Caudate nucleus (tissue), 63 donors: ENCODE measurements at places on chromosomes 6 and 20.

DNA sequence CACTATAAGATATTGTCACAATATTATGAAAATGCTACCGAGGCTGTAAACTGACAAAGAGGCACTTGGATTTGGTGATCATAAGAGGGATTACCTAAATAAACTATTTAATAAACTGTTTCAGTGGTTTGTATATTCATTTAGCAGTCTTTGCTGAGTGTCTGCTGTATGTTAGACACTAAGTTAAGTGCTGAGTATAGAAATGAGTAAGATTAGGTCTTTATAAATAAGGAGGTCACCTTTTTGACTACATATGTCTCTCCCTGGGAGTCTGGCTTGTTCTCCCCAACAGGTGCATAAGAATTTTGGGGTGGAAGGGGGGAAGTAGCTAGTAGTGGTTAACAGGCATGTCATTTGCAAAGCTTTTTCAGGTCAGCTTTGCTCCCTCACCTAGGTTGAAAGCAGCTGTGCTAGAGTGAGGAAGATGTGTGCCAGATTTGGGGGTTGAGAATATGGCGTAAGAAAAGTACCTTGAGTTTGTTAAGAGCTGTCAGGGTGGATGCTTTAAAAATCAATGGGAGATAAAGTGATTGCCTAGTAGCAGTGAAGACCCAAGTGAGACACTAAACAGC, 246.3 kb downstream of the ZFAND3 start:
- DNase-seq, result no peak

DNA sequence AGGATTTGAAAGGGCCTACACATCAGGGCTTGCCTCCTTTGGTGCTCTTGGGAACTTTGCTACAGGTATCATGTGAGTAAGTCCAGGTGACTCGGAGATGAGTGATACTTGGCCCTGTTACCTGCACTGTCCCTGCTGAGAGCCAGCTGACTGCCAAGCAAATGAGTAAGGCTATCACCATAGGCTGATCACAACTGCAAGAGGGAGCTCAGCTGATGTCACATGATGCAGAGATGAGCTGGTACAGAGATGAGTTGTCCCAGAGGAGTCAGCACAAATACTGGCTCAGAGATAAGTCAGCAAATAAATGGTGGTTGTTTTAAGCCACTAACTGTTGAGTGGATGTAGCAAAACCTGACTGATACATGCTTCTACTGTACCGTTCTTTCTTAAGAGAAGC, 41.4 kb downstream of the LAMP5 start:
- no peak for DNase-seq

- peak; percentile 6 for DNase-seq
Observed at GRCh38 chr6:5723841-5724691, 282.7 kb downstream of the NRN1 start.

GRCh38 chr6:46175976-46176375, 5.2 kb upstream of the ENPP5 start:
- no peak for DNase-seq

DNA sequence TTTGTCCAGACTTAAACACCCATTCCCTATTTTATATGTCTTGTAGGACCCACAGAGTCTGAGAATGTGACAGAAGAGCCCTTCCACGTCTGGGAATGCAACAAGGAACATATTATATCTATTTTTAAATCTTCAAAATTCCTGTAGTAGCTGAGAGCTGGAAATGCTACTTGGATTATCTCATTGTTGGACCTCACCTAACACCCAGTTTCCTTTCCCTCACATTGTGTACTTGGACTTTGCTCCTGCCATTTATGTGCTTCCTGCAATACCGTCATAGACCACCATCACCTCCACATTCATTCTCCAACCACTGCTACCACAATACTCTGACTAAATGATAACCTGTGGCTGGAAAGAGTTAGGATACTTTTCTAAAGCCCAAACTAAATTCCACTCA, 335.4 kb downstream of the COL12A1 start:
- DNase-seq, result no peak

DNA sequence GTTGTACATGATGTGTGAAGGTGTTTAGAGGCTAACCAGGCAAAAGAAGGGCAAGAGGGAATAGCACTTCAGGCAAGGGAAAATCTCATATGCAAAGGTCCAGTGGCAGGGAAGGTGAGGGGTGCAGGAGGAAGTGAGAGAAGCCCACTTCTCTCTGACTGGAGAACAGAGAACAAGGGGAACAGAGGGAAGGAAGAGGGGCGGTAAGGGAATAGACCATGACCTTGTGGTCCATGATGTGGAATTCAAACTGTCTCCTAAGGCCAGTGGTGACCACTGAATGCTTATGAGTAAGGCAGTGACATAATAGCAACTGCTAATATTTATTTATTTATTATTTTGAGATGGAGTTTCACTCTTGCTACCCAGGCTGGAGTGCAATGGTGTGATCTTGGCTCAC, 20.6 kb upstream of the SLC9A8 start:
- no peak for DNase-seq

GRCh38 chr6:21666201-21666691, 72.7 kb downstream of the SOX4 start:
- no peak for DNase-seq

- no peak for DNase-seq
Observed at GRCh38 chr6:83047065-83047754, 18.4 kb downstream of the UBE3D start.

GRCh38 chr20:12404941-12405340, 487.2 kb downstream of the BTBD3 start:
- DNase-seq, result no peak

- DNase-seq, result no peak
Observed at GRCh38 chr6:47804821-47805220, 23.0 kb downstream of the OPN5 start.

DNA sequence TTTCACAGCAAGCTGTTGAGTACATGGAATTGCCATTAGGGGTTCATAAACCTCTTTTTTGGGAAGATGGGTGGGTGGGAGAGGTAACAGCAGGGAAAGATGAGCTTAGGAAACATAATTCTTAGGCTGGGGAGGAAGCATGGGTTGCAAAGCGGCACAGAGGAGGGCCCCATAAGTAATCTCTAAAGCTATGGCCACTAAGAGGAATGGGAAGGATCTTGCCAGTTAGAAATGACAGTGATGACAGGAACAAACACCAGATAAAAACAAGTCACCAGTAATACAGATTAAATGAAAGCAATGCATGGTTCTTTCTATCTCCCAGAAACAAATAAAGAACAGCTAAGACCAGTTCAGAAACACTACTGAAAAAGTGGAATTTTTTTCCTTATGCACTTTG, 31.0 kb upstream of the PRELID3B start:
- DNase-seq, result no peak

DNA sequence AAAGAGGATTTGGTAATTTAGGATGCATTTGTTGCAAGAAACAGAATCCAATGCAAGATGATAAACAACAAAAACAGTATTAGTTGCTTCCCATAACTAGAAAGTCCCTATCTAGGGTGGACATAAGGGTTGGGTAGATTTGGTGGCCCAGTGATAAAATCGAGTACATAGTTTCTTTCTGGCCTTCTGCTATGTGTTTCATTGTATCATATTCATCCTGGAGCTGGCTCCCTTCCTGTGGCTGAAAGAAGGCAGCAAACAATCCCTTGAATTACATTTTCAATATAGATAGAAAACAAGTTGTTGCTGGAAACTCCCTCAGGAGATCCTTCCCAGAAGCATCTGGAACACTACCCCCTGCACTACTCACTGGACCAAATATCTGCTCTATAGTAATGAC, 135.1 kb downstream of the ID4 start:
- DNase-seq, result no peak

DNA sequence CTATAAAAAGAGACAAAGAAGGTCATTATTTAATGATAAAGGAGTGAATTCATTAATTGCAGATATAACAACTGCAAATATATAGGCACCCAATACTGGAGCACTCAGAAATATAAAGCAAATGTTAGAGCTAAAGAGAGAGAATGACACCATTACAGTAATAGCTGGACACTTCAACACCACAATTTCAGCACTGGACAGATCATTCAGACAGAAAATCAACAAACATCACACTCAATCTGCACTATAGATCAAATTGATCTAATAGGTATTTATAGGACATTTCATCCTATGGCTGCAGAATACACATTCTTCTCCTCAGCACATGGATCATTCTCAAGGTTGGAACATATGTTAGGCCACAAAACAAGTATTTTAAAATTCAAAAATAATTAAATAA, 72.7 kb downstream of the MAP7 start:
- DNase-seq, result no peak

DNA sequence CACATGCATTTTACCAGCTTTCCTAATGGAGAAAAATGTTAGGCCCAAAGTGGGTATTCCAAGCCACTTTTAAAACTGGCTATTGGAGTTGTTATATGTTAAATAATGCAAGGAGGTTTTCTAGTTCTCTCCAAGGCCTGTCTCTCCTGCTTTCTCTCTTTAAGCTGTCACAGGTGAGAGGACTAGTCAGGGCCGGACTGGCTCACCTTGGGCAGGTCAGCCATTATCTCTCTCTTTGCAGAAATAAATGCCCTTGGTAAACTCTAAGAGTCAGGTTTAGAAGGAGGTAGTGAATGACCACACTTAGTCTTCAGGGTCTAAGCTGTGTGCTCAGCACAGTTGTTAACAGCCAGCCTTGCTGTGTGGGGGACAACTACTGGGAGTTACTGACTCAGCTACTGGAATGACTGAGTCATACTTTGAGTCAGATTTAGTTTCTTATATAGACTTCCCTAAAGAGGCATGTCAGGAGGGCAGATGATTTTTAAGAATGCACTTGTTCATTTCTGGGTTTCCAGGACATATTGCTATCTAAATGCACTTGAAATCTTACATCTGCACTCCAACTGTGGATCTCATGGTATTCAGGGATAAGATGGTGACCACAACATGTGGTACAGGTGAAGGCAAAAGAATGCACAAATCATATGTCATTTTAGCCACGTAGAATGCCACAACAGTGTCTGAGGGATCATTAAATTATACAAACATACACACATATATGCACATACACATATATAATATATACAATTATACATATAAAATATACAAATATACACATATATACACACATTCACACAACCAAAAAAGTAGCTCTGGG, 719.4 kb downstream of the EPM2A start:
- no peak for DNase-seq

- peak; percentile 42 for DNase-seq
Observed at GRCh38 chr6:89311853-89312531, 3.1 kb downstream of the GABRR2 start.

GRCh38 chr6:119158057-119158848, 79.8 kb upstream of the FAM184A start:
- DNase-seq, result no peak

- no peak for DNase-seq
Observed at GRCh38 chr6:166268431-166268830, 39.8 kb downstream of the PRR18 start.

DNA sequence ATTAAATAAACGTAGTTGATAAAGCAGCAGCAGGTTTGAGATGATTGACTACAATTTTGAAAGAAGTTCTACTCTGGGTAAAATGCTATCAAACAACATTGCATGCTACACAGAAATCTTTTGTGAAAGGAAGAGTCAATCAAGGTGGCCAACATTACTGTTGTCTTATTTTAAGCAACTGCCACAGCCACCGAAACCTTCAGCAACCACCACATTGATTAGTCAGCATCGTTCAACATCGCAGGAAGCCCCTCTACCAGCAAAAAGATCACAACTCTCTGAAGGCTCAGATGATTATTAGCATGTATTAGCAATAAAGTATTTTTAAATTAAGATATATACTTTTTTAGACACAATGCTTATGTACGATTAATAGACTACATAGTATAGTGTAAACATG, 14.0 kb downstream of the PGBD1 start:
- DNase-seq, result no peak

DNA sequence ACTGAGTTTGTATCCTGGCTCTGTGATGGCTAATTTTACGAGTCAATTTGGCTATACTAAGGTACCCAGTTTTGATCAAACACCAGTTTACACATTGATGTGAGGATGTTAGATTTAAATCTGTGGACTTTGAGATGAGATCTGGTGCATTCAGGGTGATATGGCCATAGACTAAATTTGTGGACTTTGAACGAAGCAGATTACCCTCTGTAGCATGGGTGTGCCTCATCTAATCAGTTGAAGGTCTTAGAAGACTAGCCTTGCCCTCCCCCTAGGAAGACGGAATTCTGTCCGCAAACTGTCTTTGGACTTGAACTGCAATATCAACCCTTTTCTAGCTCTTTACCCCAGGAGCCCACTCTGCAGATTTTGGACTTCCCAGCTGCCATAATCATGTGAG, 547.8 kb upstream of the CITED2 start:
- DNase-seq, result no peak

DNA sequence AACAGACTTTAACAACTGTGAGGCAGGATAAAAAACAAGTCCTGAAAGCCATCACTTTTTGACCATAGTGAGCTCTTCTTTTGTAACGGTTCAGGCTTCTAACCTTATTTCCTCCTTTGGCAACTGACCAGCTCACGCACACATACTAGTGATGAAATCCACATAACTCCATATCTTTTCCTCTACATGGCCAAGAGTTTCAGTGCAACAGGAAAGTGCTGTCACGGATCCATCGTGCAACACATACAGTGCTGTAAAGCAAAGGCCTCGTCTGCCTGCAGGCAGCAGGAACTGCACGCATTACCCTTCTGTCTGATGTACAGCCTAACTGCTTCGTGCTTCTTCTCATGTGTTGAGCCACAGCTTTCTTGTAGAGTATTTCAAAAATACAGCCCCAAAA, 108.5 kb downstream of the EPM2A start:
- DNase-seq, result no peak

DNA sequence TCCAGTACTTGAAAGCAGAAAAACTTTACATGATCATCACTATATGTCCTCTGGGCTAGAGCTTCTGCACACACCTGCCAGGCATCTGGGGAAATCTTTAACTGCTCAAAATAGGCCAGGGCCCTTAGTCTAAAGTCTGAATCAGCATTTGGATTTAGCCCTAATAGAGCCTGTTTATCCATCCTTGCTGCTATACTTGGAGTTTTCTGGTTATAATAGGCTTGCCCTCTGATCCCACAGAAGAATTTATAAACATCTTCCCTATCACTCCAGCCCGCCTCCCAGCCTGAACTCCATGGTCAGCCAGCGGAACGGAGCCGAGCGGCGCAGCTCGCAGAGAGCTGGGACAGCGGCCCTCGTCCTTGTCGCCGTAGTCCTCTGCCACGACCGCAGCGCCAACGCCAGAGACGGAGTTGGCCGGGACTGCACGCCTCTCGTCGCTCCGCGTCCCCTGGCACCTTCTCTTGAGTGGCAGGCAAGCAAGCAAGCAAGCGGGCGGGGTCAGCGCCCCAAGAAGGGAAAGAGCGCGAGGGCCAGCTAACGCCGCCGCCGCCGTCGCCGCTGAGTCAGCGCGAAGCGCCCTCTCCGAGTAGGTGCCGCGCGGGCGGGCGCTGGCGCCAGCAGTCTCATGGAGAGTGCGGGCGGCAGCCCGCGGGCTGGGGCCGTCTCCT, 25.4 kb upstream of the ASIP start:
- DNase-seq, result peak; percentile 71
